ENCODE measurements at places on chromosomes 5 and 9.

GRCh38 chr5:107589520-107590193 lies 81.1 kb downstream of the EFNA5 start:
- DNase-seq: no peak

DNA sequence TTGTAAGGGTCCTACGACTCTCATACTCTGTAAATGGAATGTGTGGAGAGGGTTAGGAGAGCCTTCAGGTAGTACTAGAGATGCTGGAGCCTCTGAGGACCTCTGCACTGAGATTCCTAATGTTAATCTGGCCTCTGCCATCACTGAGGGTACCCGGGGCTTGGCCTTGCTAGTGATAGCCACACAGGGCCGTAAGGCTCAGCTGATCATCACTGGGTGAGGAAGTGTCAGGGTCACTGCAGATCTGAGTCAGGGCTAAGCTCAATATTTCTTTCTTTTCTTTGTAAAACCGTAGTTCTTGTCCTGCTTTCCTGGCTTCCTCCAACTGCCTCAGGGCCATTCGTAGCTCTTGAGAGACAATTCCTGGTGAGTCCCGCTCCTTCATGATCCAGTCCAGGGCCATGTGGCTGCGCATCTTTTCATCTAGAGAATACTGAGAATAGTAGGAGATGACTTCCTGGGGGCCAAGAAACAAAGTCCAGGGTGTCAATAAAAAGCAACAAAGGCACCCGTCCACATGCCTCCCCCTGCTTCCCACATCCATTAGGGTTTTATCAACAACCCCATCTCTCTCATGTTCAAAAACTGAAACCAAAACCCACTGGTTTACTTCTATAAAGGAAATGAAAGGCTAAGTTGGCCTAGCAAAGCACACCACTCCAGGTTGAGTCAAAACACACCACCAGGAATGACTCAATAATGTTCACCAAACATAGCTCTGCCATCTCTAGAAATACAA lies 47.7 kb downstream of the LIX1 start:
- no peak for DNase-seq

DNA sequence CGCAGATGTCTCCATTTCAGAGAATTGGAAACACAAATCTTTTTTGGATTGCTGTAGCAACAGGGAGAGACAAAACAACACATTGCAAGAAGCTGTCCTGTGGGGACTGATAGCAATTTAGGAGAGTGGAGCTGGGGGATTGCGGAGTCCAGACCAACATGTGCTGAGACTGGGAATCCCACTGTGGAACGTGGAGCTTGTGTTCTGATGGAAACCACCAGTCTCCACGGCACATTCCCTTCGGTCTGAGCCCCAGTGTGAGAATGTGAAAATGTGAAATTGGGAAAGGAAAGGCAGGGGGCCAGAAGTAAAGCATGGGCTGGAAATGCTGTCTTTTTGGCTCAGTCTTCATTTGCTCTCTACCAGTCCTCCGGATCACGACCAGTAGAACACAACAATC lies 348.8 kb upstream of the TNC start:
- no peak for DNase-seq

GRCh38 chr5:164680812-164681520 lies 1175.5 kb downstream of the MAT2B start:
- DNase-seq: no peak

DNA sequence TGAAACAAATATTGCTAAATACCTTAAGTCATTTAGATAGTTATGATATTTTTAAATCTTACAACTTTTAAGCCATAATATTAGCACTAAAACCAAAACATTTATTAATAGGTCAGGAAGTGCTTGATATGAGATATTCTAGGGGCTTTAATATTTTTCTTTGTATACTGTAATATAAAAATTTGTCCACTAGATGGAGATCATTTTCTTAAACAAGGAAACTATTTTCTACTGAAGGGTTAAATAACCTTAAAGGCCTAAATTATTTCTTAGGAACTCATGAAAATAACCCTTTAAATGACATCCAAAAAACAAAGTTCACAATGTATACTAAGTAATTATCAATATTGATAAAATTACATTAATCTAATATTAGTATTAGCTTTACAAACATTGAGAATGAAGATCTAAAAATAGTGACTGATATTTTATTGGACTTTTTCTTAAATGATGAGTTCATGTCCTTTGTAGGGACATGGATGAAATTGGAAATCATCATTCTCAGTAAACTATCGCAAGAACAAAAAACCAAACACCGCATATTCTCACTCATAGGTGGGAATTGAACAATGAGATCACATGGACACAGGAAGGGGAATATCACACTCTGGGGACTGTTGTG lies 635.7 kb downstream of the RAB3C start:
- no peak for DNase-seq

- no peak for DNase-seq
Observed at GRCh38 chr5:761059-761771, 23.3 kb downstream of the ZDHHC11B start.

DNA sequence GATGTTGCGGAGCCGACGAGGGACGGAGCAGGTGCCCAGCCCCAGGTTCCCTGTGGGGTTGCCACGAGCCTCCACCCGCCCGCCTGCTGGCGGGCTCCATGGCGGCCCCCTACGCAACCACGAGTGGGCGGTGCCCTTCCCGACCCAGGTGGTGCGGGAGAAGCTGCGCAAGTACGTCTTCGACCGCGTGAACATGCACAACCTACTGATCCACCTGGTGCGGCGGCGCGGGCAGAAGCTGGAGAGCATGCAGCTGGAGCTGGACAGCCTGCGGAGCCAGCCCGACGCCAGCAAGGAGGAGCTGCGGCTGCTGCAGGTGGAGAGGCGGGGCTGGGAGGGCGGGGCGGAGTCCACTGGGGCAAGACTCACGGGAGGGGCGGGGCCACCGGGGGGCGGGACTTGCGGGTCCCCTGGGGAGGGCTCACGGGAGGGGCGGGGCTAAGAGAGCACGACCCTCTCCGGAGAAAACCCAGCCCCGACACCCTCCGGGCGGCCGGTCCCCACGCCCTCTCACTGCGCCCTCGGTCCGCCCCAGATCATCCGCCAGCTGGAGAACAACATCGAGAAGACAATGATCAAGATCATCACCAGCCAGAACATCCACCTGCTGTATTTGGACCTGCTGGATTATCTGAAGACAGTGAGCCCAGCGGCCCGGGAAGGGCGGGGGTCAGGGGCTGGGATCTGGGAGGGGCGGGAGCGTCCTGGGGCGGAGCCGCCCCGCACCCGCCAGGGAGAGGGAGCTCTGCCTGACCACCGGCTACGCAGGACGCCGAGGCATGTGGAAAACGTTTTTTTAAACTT lies 3.9 kb downstream of the CCDC183 start:
- peak; percentile 75 for DNase-seq

GRCh38 chr9:120603591-120603990 lies 23.6 kb upstream of the CDK5RAP2 start:
- DNase-seq: no peak

- no peak for DNase-seq
Observed at GRCh38 chr9:129801504-129801903, 1.5 kb upstream of the TOR1B start.

- DNase-seq: no peak
Observed at GRCh38 chr9:117121316-117121715, 293.5 kb downstream of the ASTN2 start.

DNA sequence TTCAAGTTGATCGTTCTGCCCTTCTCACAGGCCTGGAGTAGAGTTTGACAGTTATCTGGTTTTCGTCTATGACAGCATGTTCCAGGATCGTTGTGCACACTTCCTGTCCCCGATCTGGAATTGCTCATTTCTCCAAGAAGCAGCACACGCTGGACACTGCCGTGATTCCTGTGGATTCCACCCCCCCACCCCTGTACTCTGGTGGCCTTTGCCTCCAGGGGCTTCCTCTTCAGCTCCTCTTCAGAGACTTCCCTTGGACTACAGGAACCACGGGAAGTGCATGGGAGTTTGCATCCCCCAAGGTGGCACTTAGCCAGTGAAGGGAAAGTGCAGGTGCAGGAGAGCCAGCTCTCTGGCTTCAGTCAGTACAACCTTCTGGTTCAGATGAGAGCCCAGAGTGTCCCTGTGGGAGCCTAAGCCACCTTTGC lies 160.7 kb downstream of the CACNA1B start:
- DNase-seq: no peak

- DNase-seq: no peak
Observed at GRCh38 chr9:135737840-135738521, 36.0 kb downstream of the KCNT1 start.
